Stimulated activated CD4-positive, alpha-beta T cell treated with anti-CD3 and anti-CD28 coated beads, Interleukin-2, amount 100 ng/mL, for 48 hours (primary cell): ENCODE measurements at places on chromosomes 12 and 14.

DNA sequence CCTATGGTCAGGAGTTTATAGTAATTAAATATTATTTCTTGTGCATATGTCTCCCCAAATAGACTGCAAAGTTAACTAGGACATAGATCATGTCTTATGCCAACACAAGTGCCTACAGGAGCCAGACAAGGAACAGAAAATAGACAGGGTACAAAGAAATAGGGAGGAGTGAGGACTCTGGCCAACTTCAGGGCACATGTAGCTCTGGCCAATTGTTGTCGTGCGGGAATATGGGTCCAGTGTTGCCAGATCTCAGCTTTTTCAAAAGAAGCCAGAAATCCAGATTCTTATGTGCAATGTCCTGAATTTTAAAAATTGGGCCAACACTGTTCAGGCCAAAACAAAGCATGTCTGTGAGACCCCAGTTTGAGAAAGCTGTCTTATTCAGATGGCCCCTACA is 68.7 kb downstream of the RFX4 start:
- DNase-seq: no peak

GRCh38 chr14:94345344-94346064 is 22.4 kb upstream of the SERPINA6 start:
- no peak for DNase-seq

DNA sequence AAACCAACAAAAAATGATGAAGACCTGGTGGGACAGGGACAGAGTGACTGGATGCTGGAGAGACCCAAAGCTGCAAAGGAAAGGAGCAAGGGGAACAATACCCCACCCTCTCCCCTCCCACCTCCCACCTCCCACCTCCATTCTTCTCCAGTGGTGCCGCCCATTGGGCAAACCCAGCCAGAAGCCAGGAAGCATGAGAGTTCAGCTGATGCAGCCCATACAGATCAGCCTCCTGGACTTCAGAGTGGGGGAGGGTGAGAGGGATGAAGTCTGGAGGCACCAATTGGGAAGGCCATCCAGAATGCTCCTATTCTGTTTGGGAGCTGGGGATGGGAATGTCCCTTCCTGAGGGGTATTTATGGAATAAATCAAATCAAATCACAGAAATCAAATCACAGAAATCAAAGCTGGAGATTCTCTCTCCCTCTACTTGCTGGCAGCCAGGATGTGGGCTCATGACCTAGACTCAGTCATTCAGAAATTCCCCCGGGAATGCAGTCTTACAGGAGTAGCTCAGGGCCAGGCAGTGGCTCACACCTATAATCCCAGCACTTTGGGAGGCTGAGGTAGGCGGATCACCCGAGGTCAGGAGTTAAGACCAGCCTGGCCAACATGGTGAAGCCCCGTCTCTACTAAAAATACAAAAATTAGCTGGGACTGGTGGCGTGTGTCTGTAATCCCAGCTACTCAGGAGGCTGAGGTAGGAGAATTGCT is 31.1 kb downstream of the IRF2BPL start:
- DNase-seq: no peak

DNA sequence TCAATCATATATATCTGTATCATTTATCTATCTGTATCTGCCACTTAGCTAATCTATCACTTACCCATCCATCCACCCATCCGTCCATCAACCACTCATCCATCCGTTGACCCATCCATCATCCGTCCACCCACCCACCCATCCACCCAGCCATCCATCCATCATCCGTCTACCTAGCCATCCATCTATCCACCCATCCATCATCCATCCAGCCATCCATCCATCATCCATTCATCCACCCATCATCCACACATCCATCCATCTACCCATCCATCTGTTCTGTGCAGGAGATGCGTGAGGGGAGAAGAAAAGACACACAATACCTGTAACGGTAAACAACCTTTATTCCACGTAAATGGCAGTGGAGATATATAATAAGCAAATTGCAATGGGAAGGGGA is 20.2 kb downstream of the NOC4L start:
- DNase-seq: no peak

DNA sequence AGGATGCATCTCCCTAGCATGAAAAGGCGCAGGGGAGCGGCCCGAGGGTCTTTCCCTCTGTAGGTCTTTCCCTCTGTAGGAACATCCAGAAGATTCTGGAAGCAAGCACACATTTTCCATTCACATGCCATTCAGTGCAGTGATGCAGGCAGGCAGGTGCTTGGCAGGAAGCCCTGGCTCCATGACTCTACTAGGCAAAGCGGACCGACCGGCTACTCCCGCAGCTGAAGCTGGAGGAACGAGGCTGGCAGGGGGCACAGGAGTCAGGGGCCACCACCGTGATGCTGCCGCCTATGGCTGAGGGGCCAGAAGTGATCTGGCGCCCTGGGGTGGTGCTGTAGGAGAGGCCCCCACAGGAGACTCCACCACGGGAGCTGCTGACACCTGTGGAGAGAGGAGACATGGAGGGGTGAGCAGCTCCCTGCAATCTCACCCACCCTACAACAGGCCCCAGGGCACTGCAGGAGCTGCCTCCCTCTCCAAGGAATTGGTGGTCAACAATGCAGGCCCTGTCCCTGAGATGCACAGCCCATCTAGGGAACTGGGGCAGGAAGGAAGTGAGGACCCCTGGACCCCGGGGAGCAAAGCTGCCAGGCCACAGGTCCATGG is 6.5 kb downstream of the KRT85 start:
- DNase-seq: no peak

DNA sequence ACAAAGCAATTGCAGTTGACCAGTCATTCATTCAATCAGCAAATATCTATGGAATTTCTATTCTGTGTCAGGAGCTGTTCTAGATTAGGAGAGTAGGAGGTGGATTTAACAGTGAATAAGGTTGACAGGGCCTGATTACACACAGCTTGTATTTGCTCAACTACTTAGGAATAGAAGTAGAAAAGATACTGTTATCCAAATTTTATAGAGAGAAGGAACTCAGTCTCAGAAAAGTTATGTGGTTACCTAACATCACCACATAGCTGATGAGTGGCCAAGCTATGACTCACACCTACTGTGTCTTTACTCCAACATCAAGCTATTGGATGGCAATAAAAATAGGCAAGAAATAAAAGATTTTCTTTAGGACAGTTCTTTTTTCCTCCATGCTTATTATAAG is 374.8 kb downstream of the RMST start:
- no peak for DNase-seq

GRCh38 chr12:121592320-121592719 is 11.5 kb upstream of the KDM2B start:
- DNase-seq: no peak

DNA sequence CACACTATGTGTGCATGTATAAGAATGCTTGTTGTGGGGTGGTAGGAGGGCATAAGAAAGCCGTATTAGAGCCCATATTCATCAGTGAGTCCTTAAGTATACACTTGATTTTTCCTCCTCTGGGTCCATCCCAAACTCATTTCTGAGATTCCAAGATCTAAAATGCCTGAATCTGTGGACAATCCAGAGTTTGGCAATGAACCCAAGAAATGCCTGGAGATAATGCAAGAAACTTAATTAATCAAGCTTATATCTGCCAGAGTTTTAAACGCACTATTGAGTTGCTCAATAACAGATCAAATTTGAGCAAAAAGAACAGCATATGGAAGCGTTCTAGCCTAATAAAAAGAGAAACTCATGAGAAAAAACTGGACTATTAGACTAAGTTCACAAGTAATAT is 143.4 kb upstream of the NAV3 start:
- DNase-seq: no peak

GRCh38 chr12:112807452-112807851 is 15.9 kb downstream of the RPH3A start:
- DNase-seq: no peak

DNA sequence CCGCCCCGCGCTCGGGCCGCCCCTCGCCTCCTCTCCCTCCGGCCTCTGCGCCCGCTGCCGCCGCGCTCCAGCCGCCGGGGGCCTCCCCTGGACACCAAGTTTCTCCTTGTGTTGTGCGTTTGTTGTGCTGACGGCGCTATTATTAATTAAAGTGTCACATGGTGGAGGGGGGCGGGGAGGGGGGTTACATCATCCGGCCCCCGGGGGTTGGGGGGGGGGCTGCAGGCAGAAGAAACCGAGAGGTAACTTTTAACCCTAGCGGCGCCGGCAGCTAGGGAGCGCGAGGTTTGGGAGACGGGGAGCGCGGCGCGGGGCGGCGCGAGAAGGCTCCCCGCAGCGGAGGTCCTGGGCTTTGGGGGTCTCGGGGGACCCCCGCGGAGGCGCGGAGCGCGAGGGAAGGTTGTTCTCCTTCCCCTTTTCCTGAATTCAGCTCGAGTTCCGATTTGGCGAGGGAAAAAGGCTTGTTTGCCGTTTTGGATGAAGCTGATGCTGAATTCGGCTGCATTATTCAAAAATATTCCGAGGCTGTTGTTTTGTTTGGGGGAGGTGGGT is at the start of gene HRK:
HRK (minus strand) TSS at position 117 of the 552 bp plus-strand sequence. CDS start 134 bp downstream, outside the sequence.
- DNase-seq: no peak

DNA sequence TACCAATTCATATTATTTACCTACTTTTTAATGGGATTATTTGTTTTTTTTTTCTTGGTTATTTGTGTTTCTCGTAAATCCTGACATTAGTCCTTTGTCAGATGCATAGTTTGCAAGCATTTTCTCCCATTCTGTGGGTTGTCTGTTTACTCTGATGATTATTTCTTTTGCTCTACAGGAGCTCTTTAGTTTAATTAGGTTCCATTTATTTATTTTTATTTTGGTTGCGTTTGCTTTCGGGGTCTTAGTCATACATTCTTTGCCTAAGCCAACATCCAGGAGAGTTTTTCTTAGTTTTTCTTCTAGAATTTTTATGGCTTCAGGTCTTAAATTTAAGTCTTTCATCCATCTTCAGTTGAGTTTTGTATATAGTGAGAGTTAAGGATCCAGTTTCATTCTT is 289.9 kb downstream of the AKAP6 start:
- DNase-seq: no peak

DNA sequence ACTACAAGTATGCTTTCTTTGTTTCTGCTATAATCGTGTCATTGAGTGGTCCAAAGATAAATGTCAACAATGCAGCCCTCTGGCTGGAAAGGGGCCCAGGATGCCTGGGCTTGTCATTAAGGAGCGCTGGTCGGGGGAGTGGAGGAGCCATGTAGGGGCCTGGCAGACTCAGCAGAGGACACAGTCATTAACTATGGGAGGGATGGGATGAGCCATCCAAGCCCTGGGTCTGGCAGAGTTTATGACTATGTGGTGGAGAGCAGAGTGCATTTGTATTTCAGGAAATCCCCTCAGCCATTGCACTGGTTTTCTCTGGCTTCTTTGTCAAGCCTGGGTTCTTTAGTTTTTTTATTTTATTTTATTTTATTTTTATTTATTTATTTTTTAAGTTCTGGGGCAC is 243.1 kb downstream of the C12orf75 start:
- DNase-seq: no peak

DNA sequence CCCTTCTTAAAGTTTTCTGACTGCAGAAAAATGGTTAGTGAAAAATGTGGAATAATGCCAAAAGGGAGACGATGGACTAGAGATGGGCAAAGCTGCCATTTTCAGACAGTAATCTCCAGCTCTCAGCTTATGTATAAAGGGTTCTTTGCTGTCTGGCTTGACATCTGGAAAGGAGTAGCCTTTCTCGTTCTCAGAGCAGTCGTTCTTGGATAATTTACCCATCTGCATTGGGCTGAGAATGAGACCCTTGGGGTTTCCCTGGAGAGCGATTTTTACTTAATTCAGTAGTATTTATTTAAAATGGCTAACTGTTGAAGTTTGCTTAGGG is 1.2 kb downstream of the NUDT4 start:
- DNase-seq: no peak

GRCh38 chr12:105852496-105852895 is 286.3 kb downstream of the NUAK1 start:
- no peak for DNase-seq

DNA sequence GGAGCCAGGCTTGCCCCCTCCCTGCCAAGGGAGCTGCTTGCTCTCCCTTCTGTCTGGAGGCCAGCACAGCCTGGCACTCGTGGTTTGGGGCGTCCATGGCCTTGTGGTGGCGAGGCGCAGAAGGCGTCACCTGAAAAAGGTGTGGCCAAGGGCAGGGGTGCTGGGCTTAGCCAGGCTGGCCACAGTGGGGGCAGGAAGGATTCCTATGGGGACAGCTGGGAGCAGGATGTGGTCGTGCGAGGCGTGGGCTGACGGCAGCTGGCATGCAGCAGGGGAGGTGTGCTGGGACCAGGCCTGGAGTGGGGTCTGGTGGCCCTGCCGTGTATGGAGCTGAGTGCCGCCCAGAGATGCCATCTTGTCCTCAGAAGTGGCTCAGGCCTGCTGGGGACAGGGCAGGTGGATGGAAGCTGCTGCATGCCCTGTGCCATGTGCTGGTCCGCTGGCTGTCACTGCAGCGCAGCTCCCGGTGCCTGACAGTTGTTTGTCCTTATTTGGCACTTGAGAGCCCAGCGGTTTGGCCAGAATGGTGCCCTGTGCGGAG is 30.0 kb downstream of the SH2B3 start:
- no peak for DNase-seq

GRCh38 chr12:92908108-92908507 is 21.0 kb downstream of the EEA1 start:
- DNase-seq: no peak

GRCh38 chr14:29351996-29352705 is 575.5 kb downstream of the PRKD1 start:
- DNase-seq: no peak

DNA sequence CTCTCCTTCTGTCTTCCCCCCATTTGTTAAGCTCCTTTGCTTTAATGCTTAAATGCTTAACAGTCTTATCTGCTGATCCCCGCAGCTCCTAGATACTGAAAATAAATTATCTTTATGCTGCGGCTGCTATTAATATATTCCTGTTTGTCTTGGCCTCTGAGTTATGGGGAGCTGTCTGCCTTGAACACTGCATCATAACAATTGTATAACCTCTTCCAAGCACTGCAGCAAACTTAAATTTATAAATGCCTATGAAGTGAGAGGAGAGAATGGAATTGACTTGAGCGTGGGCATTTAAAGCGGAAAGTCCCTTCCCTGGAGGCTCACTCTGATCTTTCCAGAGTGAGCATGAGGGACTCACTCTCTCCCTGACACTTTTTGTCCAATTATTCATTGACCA is 23.1 kb upstream of the DCP1B start:
- no peak for DNase-seq
